ENCODE measurements at places on chromosomes 7 and 10. TPM values are rescaled to one million over a fixed set of nuclear protein-coding genes. Genes with fewer than 3 reads are reported as not detected.

Gene TRIP6
- total RNA-seq, result 14.9 TPM

Gene PIP
- total RNA-seq, result not detected

DNA sequence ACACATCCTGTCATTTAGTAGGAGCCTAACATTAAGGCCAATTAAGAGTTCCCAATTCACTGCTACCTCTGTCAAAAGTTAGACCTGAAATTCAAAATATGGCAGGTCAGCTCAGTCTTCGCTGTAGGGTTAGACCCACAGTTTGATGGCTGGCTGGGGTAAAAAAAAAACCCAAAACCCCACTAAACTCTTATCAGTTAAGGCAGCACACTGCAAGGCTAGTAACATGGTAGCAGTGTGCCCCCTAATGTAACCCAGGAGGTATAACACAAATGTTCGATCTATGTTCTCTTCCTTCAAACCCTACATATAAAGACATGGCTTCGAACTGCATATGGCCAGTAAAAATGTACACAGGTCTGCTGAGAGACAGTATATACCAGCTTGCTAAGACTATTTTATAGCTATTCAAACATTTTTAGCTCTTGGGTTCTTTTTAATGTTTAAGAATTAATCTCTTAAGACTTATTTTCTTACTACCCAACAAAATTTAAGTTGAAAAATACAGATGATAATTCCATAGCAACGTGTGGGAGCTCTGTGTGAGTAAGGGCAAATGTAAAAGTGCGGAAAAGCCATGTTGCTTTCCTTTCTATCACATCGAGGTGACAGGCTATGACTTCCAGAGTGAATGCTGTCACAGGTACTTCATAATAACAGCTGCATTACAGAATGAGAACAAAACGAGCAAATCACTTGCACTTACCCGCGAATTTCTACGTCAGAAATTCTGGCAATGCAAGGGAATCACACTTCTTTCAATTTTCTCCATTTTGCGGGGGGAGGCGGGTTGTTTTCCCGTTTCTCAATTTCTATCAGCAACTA lies 168.4 kb upstream of the IMMP2L start:
- no peaks in the 10 kb centered on the region for H3K4me1 ChIP-seq
- DNase-seq, result peak; percentile 66
- H3K27me3 ChIP-seq, result no peaks in the 10 kb centered on the region
- no peak overlapping the region for H3K27ac ChIP-seq
- H3K4me3 ChIP-seq, result no peak overlapping the region

GRCh38 chr10:31154996-31155395 lies 123.3 kb upstream of the ZNF438 start:
- no peaks in the 10 kb centered on the region for H3K36me3 ChIP-seq
- H3K4me3 ChIP-seq, result no peak overlapping the region
- H3K27me3 ChIP-seq, result no peaks in the 10 kb centered on the region
- no peak overlapping the region for H3K27ac ChIP-seq
- no peak for DNase-seq
- peaks cover 6% of the 10 kb centered on the region for H3K4me1 ChIP-seq

- no peak for DNase-seq
- H3K4me1 ChIP-seq, result no peaks in the 10 kb centered on the region
- no peak overlapping the region for H3K27ac ChIP-seq
- no peaks in the 10 kb centered on the region for H3K27me3 ChIP-seq
These were observed 35.9 kb downstream of the DENND11 start for GRCh38 chr7:141666071-141666470.
